ENCODE measurements at places on chromosomes 4 and X.

- ATAC-seq = no peak
Observed at GRCh38 chr4:112888622-112889021, 160.8 kb upstream of the ANK2 start.

GRCh38 chr4:70600977-70601376 lies 8.9 kb downstream of the AMBN start:
- no peak for ATAC-seq

GRCh38 chrX:155334486-155335336 lies at the start of gene CLIC2:
TSS of gene CLIC2 (minus strand) at chrX:155334614. CDS start at chrX:155334427, 187 bp downstream.
- no peak for ATAC-seq

- ATAC-seq = no peak
Observed at GRCh38 chr4:76568262-76568661, 133.2 kb downstream of the SHROOM3 start.

All from activated CD4-positive, CD25-positive, alpha-beta regulatory T cell treated with anti-CD3 and anti-CD28 coated beads, Interleukin-2, amount 50 U/mL, for 24 hours (primary cell).